ENCODE measurements at places on chromosomes 16 and 17.
A peak's percentile ranks its signal among the peaks of the same experiment; 100 is the strongest.

GRCh38 chr16:66752379-66752778, 970 bp upstream of the DYNC1LI2 start:
- DNase-seq = no peak

GRCh38 chr17:31967648-31968047, 30.8 kb downstream of the SUZ12 start:
- DNase-seq = no peak

- DNase-seq = no peak
Measured at GRCh38 chr16:11050944-11051343, 106.6 kb downstream of the CLEC16A start.

GRCh38 chr17:39919087-39919683, 750 bp upstream of the GSDMB start:
- no peak for DNase-seq

- peak; percentile 45 for DNase-seq
Measured at GRCh38 chr16:75351183-75351582, 82.1 kb downstream of the CFDP1 start.
